Hepatocyte (in vitro differentiated cells): ENCODE measurements at places on chromosomes 6 and 20. TPM values are rescaled to one million over a fixed set of nuclear protein-coding genes. Genes with fewer than 3 reads are reported as not detected.

Gene HLA-DQB1
- 12.0 and 12.2 TPM in 2 replicates for total RNA-seq

DNA sequence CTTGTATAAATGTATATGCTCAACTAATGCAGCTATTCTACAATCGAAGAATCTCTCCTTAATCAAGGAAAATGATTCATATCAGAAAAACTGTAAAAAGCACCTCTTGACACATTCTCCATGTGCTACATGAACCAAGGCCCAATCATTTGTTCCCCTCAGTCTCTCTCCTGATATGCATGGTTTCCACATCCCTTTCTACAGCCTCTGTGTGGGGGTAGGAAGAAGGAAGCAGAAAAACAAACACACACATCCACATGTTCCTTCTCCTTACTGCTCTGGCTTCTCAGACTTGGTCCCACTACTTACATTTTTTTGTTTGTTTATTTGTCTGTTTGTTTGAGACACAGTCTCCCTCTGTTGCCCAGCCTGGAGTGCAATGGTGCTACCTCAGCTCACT, 510.5 kb downstream of the PRKN start:
- no peak overlapping the region for H3K4me3 ChIP-seq
- H3K4me1 ChIP-seq = no peaks in the 10 kb centered on the region
- H3K27ac ChIP-seq = no peak overlapping the region

DNA sequence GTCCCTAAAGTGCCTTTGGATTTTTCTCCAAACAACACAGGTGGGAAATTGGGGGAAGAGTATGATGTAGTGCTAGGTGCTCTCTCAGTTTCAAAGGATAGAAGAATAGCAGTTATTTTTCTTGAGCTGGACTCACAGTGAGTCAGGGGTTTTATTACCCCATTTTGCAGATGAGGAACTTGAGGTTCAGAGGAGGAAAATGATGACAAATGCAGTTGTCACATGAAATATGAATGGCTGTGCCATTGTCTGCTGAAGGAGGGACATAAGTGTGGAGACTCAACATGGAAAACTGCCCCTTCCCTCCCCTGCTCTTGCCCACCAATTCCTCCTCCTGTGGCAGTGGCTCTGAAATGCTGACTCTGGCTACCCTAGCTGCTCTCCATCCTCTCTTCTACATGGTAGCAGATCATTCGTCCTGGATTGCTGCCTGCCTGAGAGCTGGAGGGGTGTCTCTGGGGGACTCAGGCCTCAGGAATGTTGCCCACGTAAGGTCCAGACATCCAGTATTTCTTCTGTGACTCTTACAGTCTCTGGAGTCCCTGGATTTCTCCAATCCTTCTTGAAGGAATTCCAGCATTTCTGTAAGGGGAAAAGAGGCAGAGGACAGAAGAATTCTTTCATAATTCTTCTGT, 37.6 kb upstream of the EPB41L1 start:
- H3K27me3 ChIP-seq = no peaks in the 10 kb centered on the region
- H3K36me3 ChIP-seq = no peaks in the 10 kb centered on the region
- H3K4me3 ChIP-seq = no peak overlapping the region
- DNase-seq = no peak

Gene RNF217
- total RNA-seq = 18.4 and 167 TPM in 2 replicates

GRCh38 chr6:107495971-107496370, 6.1 kb downstream of the SOBP start:
- peaks cover 13% of the 10 kb centered on the region for H3K27me3 ChIP-seq
- no peak for DNase-seq
- peak overlapping the region; percentile 71 for H3K27ac ChIP-seq
- peaks cover 20% of the 10 kb centered on the region for H3K4me1 ChIP-seq
- no peak overlapping the region for H3K4me3 ChIP-seq

GRCh38 chr20:9427430-9428291, 86.7 kb upstream of the LAMP5 start:
- no peak for DNase-seq
- no peaks in the 10 kb centered on the region for H3K4me1 ChIP-seq
- H3K27ac ChIP-seq = no peak overlapping the region
- no peak overlapping the region for H3K4me3 ChIP-seq

Gene RNF182
- 1.2 and 2.0 TPM in 2 replicates for total RNA-seq

GRCh38 chr6:148471624-148472159, 129.1 kb downstream of the SASH1 start:
- peak; percentile 11 for DNase-seq
- peak overlapping the region; percentile 28 for H3K27ac ChIP-seq
- H3K4me3 ChIP-seq = no peak overlapping the region
- no peaks in the 10 kb centered on the region for H3K4me1 ChIP-seq
- no peaks in the 10 kb centered on the region for H3K27me3 ChIP-seq
- H3K36me3 ChIP-seq = no peaks in the 10 kb centered on the region

Gene GDAP1L1
- total RNA-seq = 0.48 and 2.2 TPM in 2 replicates

Gene C20orf141
- not detected in 2 replicates for total RNA-seq

Gene MOG
- total RNA-seq = not detected in 2 replicates

Gene CDSN
- 0.20 TPM in 1 of 2 replicates, not detected in the other for total RNA-seq

DNA sequence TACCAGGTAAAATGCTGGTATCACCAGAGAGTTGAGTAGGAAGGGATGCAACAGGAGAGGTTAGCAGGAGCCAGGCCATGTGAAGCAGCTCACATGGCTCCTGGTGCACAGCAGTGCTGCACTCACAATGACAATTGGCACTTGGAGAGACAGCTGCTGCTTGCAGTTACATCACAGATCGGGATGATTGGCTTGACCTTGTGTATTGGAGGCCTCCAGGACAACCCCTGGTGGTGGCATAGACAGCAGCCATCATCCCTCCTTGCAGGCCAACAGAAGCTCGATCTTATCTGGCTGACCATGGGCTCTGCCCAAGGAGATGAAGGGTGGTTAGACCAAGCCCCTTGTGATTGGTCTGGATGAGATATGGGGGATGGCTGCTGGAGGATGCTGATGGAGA, 73.0 kb downstream of the EYA2 start:
- no peak overlapping the region for H3K27ac ChIP-seq
- H3K36me3 ChIP-seq = no peaks in the 10 kb centered on the region
- peaks cover 6% of the 10 kb centered on the region for H3K4me1 ChIP-seq
- no peak for DNase-seq
- H3K4me3 ChIP-seq = no peak overlapping the region
- no peaks in the 10 kb centered on the region for H3K27me3 ChIP-seq

Gene LIN28B
- 8.6 and 8.9 TPM in 2 replicates for total RNA-seq

GRCh38 chr20:46434597-46434996, 28.2 kb upstream of the ELMO2 start:
- DNase-seq = no peak
- no peak overlapping the region for H3K4me3 ChIP-seq
- H3K27ac ChIP-seq = no peak overlapping the region
- H3K27me3 ChIP-seq = peaks cover 19% of the 10 kb centered on the region
- H3K4me1 ChIP-seq = no peaks in the 10 kb centered on the region
- no peaks in the 10 kb centered on the region for H3K36me3 ChIP-seq

Gene PAQR8
- total RNA-seq = 34.0 and 36.9 TPM in 2 replicates

- no peak for DNase-seq
Measured at GRCh38 chr6:76073281-76073680, 819 bp upstream of the IMPG1 start.

DNA sequence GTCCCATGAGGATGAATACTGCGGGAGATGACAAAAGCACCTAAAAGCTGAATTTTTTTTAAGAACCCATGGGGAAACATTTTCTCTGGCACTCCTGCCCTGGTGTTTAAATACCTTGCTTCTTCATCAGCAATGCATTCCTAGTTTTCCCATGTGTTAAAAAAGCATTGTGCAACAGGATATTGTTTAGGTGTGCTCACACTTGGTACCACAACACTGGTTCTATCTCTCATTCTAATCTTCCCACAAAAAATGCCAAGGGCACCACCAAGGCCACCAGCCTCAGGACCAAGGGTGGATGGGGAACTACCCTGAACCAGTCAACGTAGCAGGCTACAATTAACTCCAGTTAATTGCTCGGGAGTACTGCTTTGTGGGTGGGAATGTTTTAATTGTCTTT, 50.9 kb downstream of the ALDH5A1 start:
- H3K27me3 ChIP-seq = no peaks in the 10 kb centered on the region
- no peaks in the 10 kb centered on the region for H3K4me1 ChIP-seq

- no peak for DNase-seq
- H3K27me3 ChIP-seq = no peaks in the 10 kb centered on the region
- no peak overlapping the region for H3K4me3 ChIP-seq
- H3K27ac ChIP-seq = no peak overlapping the region
- H3K4me1 ChIP-seq = no peaks in the 10 kb centered on the region
- H3K36me3 ChIP-seq = no peaks in the 10 kb centered on the region
Measured at GRCh38 chr6:62740171-62740570, 454.1 kb upstream of the KHDRBS2 start.

GRCh38 chr6:38349795-38350194, 289.9 kb downstream of the BTBD9 start:
- no peak overlapping the region for H3K4me3 ChIP-seq
- DNase-seq = peak; percentile 46
- peaks cover 11% of the 10 kb centered on the region for H3K4me1 ChIP-seq

- no peak overlapping the region for H3K4me3 ChIP-seq
- DNase-seq = no peak
- H3K27me3 ChIP-seq = no peaks in the 10 kb centered on the region
- peaks cover 25% of the 10 kb centered on the region for H3K4me1 ChIP-seq
- no peaks in the 10 kb centered on the region for H3K36me3 ChIP-seq
Measured at GRCh38 chr20:32522526-32522775, 62.7 kb downstream of the NOL4L start.

DNA sequence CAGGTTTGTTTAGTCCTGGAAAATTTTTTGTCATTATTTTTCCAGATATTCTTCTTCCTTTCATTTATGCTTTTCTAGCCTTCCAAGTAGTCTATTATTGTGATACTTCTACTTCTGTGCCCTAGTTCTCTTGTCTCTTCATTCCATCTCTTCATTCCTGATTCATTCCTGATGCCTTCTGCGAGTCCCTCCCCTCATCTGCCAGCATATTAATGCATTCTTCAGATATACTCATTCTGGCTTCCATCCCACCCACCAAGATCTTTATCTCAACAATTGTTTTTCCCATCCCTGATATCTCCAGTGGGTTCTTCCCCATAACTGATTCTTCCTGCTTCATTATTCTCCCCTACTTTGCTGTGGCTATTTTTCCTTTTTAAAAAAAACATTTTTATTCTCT, 35.2 kb downstream of the ALDH5A1 start:
- H3K36me3 ChIP-seq = no peaks in the 10 kb centered on the region
- no peak for DNase-seq
- H3K27ac ChIP-seq = no peak overlapping the region
- no peak overlapping the region for H3K4me3 ChIP-seq

Gene TREM2
- total RNA-seq = 2.5 and 2.8 TPM in 2 replicates

- no peak overlapping the region for H3K4me3 ChIP-seq
- H3K36me3 ChIP-seq = no peaks in the 10 kb centered on the region
- peaks cover 7% of the 10 kb centered on the region for H3K4me1 ChIP-seq
- H3K27me3 ChIP-seq = no peaks in the 10 kb centered on the region
- no peak for DNase-seq
- no peak overlapping the region for H3K27ac ChIP-seq
Measured at GRCh38 chr6:149895833-149896271, 2.1 kb downstream of the RAET1E start.

Gene SLC22A23
- total RNA-seq = 14.0 and 14.8 TPM in 2 replicates

Gene GSTA3
- not detected in 2 replicates for total RNA-seq

GRCh38 chr6:167200806-167201205, 43.0 kb upstream of the GPR31 start:
- H3K27ac ChIP-seq = no peak overlapping the region
- DNase-seq = no peak
- no peaks in the 10 kb centered on the region for H3K36me3 ChIP-seq
- H3K27me3 ChIP-seq = no peaks in the 10 kb centered on the region
- H3K4me3 ChIP-seq = no peak overlapping the region

Gene LHFPL5
- not detected in 2 replicates for total RNA-seq

GRCh38 chr6:22570185-22570551, 802 bp downstream of the HDGFL1 start:
- no peaks in the 10 kb centered on the region for H3K27me3 ChIP-seq
- H3K4me1 ChIP-seq = no peaks in the 10 kb centered on the region

Gene RIPOR3
- total RNA-seq = 4.3 and 5.6 TPM in 2 replicates

GRCh38 chr6:116536216-116536621, 9.3 kb downstream of the TRAPPC3L start:
- H3K36me3 ChIP-seq = no peaks in the 10 kb centered on the region
- no peaks in the 10 kb centered on the region for H3K4me1 ChIP-seq
- no peaks in the 10 kb centered on the region for H3K27me3 ChIP-seq

GRCh38 chr6:7467007-7467897, 74.2 kb upstream of the DSP start:
- peaks cover 34% of the 10 kb centered on the region for H3K4me1 ChIP-seq
- no peak overlapping the region for H3K4me3 ChIP-seq
- H3K27ac ChIP-seq = peak overlapping the region; percentile 77
- peak; percentile 83 for DNase-seq
- no peaks in the 10 kb centered on the region for H3K27me3 ChIP-seq

Gene GSTA2
- 402 and 441 TPM in 2 replicates for total RNA-seq

DNA sequence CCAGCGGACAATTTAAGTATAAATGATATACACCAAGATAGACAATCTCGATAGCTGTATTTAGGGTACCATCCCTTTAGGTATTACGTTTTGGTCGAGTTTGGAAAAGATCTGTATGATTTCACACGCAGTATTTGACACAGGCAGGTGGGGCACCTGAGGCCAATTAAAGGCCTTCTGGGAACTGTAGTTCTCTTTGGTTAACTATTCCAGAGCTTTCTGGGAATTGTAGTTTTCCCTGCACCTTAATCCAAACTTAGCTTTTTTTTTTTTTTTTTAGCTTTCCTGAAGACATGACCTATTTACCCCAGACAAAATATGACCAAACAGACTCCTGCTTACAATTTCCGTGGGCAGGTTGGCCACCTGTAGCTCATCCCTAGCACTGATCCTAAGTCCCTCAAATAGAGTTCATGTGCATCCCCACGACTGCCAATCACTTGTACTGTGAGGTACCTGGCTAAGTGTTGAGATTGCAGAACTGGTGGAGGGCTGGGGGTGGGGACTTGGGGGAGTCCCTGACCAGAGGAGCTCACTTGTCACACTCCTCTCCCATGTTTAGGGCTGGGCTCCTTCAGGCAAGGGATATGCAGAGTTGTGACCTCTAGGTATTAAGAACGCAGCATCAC, 999 bp upstream of the EHMT2 start:
- peak overlapping the region; percentile 63 for H3K4me3 ChIP-seq
- H3K4me1 ChIP-seq = peaks cover 21% of the 10 kb centered on the region
- no peaks in the 10 kb centered on the region for H3K36me3 ChIP-seq

- DNase-seq = no peak
- H3K4me3 ChIP-seq = no peak overlapping the region
- H3K36me3 ChIP-seq = no peaks in the 10 kb centered on the region
- H3K4me1 ChIP-seq = no peaks in the 10 kb centered on the region
- no peaks in the 10 kb centered on the region for H3K27me3 ChIP-seq
- H3K27ac ChIP-seq = no peak overlapping the region
Measured at GRCh38 chr20:48606172-48606840, 221.5 kb downstream of the PREX1 start.

GRCh38 chr6:19333936-19334335, 503.2 kb upstream of the ID4 start:
- no peaks in the 10 kb centered on the region for H3K36me3 ChIP-seq
- no peaks in the 10 kb centered on the region for H3K27me3 ChIP-seq
- H3K4me1 ChIP-seq = no peaks in the 10 kb centered on the region
- peak; percentile 12 for DNase-seq
- H3K27ac ChIP-seq = peak overlapping the region; percentile 61

Gene TMEM200A
- total RNA-seq = 28.5 and 32.9 TPM in 2 replicates

Gene SLC22A2
- total RNA-seq = 0.43 and 1.2 TPM in 2 replicates

Gene TMC2
- not detected in 2 replicates for total RNA-seq
